Tibial nerve (tissue), 4 donors: ENCODE measurements at places on chromosomes 2 and 18. TPM values are rescaled to one million over a fixed set of nuclear protein-coding genes. Genes with fewer than 3 reads are reported as not detected.

FSIP2 gene
- 1.2 TPM for total RNA-seq

GRCh38 chr2:32746669-32747068 is 118.8 kb downstream of the TTC27 start:
- DNase-seq: no peak
- H3K27ac ChIP-seq: no peak overlapping the region
- H3K36me3 ChIP-seq: no peaks in the 10 kb centered on the region
- H3K4me1 ChIP-seq: no peaks in the 10 kb centered on the region

GRCh38 chr2:109236147-109236546 is 107.1 kb downstream of the SH3RF3 start:
- peaks cover 32% of the 10 kb centered on the region for H3K4me1 ChIP-seq
- H3K27me3 ChIP-seq: no peaks in the 10 kb centered on the region
- H3K4me3 ChIP-seq: no peak overlapping the region
- no peak overlapping the region for H3K27ac ChIP-seq

DNA sequence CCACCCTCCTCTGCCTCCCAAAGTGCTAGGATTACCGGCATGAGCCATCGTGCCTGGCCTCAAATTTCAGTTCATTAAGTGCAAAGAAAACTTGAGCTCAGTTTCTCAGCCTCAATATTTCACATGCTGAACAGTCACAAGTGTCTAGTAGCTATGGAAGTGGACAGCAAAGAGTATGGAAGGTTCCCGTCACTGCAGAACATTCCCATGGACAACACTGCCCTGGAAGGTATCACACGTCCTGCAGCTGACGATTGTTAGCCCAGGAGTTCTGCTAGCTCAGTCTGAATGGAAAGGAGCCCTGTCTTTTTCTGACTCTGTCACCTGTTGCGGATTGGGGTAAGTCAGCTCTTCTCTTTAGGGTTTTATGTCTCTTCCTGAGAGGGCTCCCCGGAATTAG is 86.2 kb upstream of the PTPRM start:
- no peak overlapping the region for H3K27ac ChIP-seq
- H3K36me3 ChIP-seq: no peaks in the 10 kb centered on the region
- no peak for DNase-seq
- H3K27me3 ChIP-seq: no peaks in the 10 kb centered on the region

GRCh38 chr2:235135990-235136561 is 184.3 kb downstream of the SH3BP4 start:
- H3K4me3 ChIP-seq: no peak overlapping the region
- H3K4me1 ChIP-seq: no peaks in the 10 kb centered on the region
- peak; percentile 92 for DNase-seq
- no peaks in the 10 kb centered on the region for H3K27me3 ChIP-seq
- H3K27ac ChIP-seq: no peak overlapping the region
- H3K36me3 ChIP-seq: no peaks in the 10 kb centered on the region

GRCh38 chr18:63464434-63464833 is 12.3 kb upstream of the SERPINB5 start:
- H3K27me3 ChIP-seq: no peaks in the 10 kb centered on the region
- H3K36me3 ChIP-seq: no peaks in the 10 kb centered on the region
- DNase-seq: no peak
- no peaks in the 10 kb centered on the region for H3K4me1 ChIP-seq

BZW1 gene
- 179 TPM for total RNA-seq

DNA sequence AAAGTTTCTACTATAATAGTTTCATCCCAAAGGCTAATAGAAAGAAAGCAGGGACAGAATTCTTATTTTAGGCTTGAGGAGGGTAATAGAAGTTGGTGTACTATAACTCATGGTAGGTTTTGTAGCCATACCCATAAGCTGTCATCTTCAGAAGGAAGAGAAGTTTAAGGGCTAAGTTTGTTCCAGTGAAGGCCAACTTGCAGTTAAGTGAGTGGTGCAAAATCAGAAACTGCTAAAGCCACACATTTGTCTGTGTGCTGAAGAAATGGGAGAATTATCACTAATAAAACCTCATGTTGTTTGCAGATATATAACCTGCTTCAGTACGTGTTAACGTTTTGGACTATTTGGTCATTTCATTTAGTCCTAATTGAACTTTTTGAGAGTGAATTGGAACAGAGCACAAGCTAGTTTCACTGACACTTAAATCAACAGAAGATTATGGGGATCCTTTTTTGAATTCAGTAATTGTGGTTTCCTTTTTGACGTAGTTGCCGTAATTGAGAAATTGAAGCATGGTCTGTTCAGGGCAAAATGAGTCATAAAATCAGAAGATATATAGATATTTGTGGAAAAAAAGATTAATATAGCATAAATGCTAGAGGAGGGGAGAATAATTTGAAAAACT is 69.1 kb downstream of the PHLPP1 start:
- no peaks in the 10 kb centered on the region for H3K36me3 ChIP-seq
- H3K27me3 ChIP-seq: no peaks in the 10 kb centered on the region
- no peak overlapping the region for H3K27ac ChIP-seq
- H3K4me1 ChIP-seq: no peaks in the 10 kb centered on the region
- no peak for DNase-seq

WNT6 gene
- total RNA-seq: 26.1 TPM

GRCh38 chr2:29628108-29628745 is 293.2 kb downstream of the ALK start:
- H3K36me3 ChIP-seq: no peaks in the 10 kb centered on the region
- no peak for DNase-seq
- H3K27ac ChIP-seq: no peak overlapping the region
- H3K27me3 ChIP-seq: no peaks in the 10 kb centered on the region

- H3K4me1 ChIP-seq: no peaks in the 10 kb centered on the region
- no peaks in the 10 kb centered on the region for H3K36me3 ChIP-seq
- no peak for DNase-seq
- no peaks in the 10 kb centered on the region for H3K27me3 ChIP-seq
- H3K4me3 ChIP-seq: no peak overlapping the region
- H3K27ac ChIP-seq: no peak overlapping the region
Observed at GRCh38 chr2:122707224-122707824, 951.9 kb downstream of the TSN start.

ZNF396 gene
- total RNA-seq: 2.8 TPM

DNA sequence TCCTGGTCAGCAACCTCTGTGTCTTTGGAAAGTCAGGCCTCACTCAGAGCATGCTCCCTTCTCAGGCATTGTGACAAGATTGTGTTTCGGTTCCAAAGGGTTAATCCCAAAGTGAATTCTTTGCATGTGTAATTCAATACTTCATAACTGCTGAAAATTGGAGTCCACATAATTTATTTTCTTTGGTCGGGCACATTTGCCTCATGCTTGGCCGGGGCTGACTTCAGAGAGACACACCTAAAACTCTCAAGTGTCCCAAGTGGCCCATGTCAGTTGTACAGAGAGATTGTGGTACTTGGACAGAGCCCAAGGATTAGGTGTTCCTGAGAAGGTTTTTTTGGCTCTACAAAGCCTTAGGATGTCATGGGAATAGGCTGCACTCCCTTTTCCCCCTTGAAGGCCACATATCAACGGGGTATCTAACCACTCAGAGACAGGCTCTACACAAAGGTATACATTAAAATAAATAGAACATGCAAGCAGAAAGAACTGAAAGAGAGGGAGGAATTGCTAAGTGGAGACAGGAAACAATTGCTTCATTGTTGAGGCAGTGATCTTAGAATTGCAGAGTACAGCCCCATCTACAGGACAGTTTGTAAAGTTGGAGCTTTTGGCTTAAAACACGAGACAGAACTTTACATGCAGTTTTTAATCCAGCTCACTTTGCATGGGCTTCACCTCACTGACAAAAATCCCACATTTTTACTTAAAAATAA is 1232.3 kb upstream of the ZEB2 start:
- DNase-seq: peak; percentile 48
- peaks cover 25% of the 10 kb centered on the region for H3K4me1 ChIP-seq
- no peaks in the 10 kb centered on the region for H3K36me3 ChIP-seq
- peak overlapping the region; percentile 84 for H3K27ac ChIP-seq
- H3K27me3 ChIP-seq: no peaks in the 10 kb centered on the region

DNA sequence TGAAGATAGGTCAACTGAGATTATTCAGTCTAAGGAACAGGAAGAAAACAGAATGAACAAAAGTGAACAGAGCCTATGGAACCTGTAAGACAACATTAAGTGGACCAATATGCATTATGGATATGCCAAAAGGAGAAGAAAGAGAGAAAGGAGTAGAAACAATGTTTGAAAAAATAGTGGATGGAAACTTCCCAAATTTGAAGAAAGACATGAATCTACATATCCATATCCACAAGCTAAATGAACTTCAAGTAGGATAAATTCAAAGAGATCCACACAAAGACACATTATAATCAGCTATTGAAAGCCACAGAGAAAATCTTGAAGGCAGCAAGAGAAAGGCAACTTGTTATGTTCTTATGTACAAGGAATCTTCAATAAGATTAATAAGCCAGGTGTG is 74.2 kb downstream of the BAZ2B start:
- H3K36me3 ChIP-seq: peaks cover 36% of the 10 kb centered on the region
- H3K27ac ChIP-seq: no peak overlapping the region

DNA sequence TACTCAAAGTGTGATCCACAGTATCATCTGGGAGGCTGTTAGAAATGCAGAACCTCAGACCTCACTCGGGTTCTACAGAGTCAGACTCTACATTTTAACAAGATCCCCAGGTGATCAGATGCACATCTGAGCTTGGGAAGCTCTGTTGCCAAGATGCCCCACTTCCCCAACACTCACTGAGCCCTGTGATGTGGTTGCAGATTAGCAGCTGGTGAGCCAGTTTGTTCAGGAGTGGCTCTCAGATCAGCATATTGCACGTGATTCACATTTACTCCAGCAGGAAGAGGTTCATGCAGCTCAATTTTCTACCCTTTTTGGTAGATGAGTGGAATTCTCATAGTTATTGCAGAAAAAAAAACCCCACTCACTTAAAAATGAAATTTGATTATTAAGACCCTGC is 96.4 kb downstream of the VIT start:
- peaks cover 25% of the 10 kb centered on the region for H3K36me3 ChIP-seq
- H3K27ac ChIP-seq: no peak overlapping the region
- H3K4me3 ChIP-seq: no peak overlapping the region
- DNase-seq: no peak

GRCh38 chr2:200810252-200810997 is 1.3 kb upstream of the BZW1 start:
- H3K4me3 ChIP-seq: peak overlapping the region; percentile 81
- peak overlapping the region; percentile 99 for H3K27ac ChIP-seq
- peak; percentile 44 for DNase-seq
- H3K36me3 ChIP-seq: peaks cover 16% of the 10 kb centered on the region

GRCh38 chr2:156435396-156435717 is 822 bp upstream of the GPD2 start:
- peaks cover 15% of the 10 kb centered on the region for H3K4me1 ChIP-seq
- DNase-seq: no peak
- H3K4me3 ChIP-seq: peak overlapping the region; percentile 72

NIF3L1 gene
- total RNA-seq: 38.5 TPM

DNA sequence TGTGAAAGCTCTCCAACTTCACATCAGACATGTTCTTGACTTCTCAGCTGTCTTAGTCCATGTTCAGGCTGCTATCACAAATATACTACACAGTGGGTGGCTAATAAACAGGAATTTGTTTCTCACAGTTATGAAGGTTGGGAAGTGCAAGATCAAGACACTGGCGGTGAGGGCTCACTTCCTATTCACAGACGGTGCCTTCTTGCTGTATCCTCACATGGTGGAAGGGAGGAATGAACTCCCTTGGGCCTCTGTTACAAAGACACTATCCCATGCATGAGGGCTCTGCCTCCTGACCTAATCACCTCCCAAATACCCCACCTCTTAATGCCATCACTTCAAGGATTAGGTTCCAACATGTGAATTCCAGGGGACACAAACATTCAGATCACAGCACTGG is 9.7 kb downstream of the UXS1 start:
- no peak for DNase-seq
- H3K27ac ChIP-seq: no peak overlapping the region
- no peak overlapping the region for H3K4me3 ChIP-seq
- no peaks in the 10 kb centered on the region for H3K27me3 ChIP-seq
- H3K4me1 ChIP-seq: no peaks in the 10 kb centered on the region

NEB gene
- total RNA-seq: 1.4 TPM
